Upper lobe of left lung (tissue), 6 donors: ENCODE measurements at places on chromosomes 5 and 9. TPM values are rescaled to one million over a fixed set of nuclear protein-coding genes. Genes with fewer than 3 reads are reported as not detected.

The CTNNAL1 gene
- 59.6 TPM for total RNA-seq

The ORM1 gene
- total RNA-seq, result 10.6 TPM

The KIF24 gene
- total RNA-seq, result 3.1 TPM

The PTGS1 gene
- 7.3 TPM for total RNA-seq

The SPATA31E1 gene
- not detected for total RNA-seq

The FIBCD1 gene
- 3.3 TPM for total RNA-seq

The SLC46A2 gene
- total RNA-seq, result 9.1 TPM

The EXOSC2 gene
- total RNA-seq, result 18.8 TPM

The IL7R gene
- total RNA-seq, result 97.4 TPM

The PRKAA1 gene
- total RNA-seq, result 74.6 TPM

The TMEM215 gene
- not detected for total RNA-seq

The ANKRD18B gene
- total RNA-seq, result 1.1 TPM

The ELOVL7 gene
- 1.9 TPM for total RNA-seq

The GRIN1 gene
- 2.1 TPM for total RNA-seq

The LCN2 gene
- 11.5 TPM for total RNA-seq

The IFNB1 gene
- total RNA-seq, result not detected

The PLAC8L1 gene
- not detected for total RNA-seq

The PCDHB12 gene
- total RNA-seq, result 3.2 TPM

The PALM2AKAP2 gene
- 7.6 TPM for total RNA-seq

The RBM18 gene
- 9.3 TPM for total RNA-seq

The KCNN2 gene
- 1.0 TPM for total RNA-seq

The LEAP2 gene
- 1.0 TPM for total RNA-seq

The SLC4A9 gene
- 0.17 TPM for total RNA-seq
